ENCODE measurements at places on chromosomes 5 and 9.

GRCh38 chr5:39742916-39743315 is 318.1 kb upstream of the DAB2 start:
- no peak for DNase-seq

DNA sequence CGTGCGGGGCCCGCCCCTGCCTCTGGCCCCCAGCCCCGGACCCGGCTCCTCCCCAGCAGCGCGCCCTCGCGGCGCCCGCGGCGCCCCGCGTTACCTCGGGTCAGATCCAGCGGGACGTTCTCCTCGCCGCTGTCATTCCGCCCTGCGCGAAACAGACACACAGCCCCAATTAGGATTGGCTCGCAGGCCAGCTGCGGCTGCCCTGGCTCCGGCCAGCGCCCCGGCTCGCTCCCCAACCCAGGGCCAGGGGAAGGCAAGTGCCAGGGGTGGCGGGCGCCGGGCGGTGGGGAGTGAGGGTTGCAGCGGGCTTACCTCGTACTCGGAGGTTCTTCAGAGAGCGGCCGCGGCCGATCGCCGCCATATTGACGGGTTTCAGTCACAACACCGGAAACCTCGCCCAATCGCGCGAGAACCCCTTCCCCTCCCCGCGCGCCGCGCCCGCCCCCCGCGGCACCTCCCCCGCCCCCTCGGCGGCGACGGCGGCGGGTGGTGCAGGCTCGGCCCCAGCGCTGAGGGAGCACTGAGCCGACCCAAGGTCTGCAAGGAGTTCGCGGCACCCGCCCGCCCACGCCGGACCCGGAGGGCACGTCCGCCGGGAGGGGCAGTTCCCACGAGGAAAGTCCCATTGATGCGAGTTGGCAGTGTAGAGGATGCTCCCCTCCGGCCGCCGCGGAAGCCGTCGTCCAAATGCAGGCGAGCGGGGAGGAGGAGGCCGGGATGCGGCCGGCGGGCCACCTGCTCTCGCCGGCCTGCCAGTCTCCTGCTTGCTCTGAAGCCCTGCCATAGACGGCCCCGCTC is at the start of gene RICTOR:
TSS of gene RICTOR (minus strand) at position 383 of the 798 bp plus-strand sequence. CDS start at position 361, 22 bp downstream.
- DNase-seq, result peak; percentile 88

DNA sequence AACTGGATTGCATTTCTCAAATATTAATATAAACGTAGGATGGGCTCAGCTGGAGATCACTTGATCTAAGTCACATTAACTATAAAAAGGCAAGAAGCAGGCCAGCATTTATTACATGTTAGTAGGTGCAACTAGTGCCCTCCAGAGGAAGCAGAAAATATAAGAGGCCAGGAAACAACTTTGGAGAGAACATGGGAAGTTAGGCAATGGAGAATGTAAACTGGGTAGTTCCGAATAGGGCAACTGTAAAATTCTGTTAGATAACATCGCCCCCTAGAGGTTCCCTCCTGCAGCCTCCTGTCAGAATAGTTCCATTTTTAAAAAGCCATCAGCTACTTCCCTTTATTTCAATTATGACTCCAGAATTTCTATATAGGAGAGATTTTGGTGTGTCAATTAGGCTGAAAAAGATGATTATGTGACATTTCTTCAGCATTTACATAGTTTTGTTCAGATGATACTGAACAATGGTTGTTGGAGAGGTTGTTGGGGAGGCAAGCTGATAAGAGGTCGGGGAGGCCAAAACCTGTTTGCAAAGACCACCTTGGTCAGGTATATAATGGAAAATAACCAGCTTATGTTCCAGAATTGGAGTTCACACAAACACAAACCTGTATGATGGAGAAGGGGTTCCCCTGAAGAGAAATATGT is 22.4 kb downstream of the CCL28 start:
- peak; percentile 2 for DNase-seq

GRCh38 chr9:75063556-75064305 is 24.2 kb downstream of the NMRK1 start:
- DNase-seq, result no peak

DNA sequence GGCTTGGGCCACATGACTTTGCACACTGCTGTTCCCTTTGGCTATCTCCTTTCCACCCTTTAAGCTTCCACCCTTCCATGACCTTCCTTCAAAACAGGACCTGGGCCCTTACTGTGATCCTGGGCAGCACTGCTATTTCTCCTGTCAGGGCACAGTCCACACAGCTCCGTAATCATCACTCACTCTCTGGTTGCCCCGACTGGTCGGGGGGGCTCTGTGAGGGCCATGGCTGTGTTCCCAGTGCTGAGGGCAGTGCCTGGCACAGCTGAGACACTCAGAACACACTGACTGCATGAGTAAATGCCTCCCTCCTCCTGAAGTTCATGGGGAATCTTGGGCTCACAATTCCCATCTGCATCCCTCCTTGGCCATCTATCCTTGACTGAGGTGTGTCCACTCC is 12.2 kb downstream of the TRAF1 start:
- peak; percentile 75 for DNase-seq

DNA sequence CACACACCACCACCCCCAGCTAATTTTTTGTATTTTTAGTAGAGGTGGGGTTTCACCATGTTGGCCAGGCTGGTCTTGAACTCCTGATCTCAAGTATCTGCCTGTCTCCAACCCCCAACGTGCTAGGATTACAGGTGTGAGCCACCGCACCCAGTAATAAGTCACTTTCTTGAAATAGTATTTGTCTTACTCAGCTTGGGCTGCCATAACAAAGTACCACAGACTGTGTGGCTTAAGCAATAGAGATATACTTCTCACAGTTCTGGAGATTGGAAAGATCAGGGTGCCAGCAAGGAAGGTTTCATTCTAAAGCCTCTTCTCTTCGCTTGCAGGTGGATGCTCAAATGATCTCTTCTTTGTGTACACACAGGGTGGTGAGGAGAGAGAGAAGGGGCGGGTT is 99.8 kb downstream of the ARRDC3 start:
- no peak for DNase-seq

DNA sequence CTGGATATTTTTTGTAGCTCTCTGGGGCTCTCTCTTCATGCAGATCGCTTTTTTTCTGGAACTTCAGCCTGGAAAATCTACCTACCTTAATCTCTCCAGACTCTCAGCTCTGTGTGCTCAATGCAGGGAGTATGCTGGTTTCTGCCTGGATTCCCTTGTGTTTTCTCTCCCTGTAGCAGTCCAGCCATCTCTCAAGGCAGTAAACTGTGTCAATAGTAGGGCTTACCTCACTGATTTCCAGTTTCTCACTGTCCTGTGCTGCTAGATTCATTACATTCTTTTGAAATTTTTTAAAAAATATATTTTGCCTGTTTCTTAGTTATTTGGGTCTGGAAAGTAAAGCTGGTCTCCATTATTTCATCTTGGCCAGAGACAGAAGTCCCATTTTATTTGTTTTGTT is 951.4 kb downstream of the NR2F1-AS1 start:
- DNase-seq, result no peak

DNA sequence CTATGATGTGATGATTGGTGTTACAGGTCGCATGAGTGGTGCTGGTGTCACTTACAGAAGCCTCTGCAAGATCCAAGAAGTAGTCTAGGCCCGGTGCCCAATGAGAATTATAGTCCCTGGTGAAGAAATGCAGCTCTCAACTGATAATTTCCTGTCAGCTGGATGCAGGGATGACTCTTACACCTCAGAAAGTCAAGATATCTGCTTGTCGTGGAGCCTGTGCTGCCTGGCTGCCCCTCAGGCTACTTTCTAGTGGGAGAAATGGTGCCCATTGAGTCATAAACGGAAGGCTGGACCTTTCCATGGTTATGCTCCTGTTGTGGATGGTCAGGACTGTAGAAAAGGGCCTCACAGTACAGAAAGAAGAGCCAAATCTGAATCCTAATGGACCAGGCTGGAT is 46.8 kb upstream of the NXNL2 start:
- DNase-seq, result no peak

- no peak for DNase-seq
These were observed 551.6 kb downstream of the PRDM9 start for GRCh38 chr5:24059006-24059405.

DNA sequence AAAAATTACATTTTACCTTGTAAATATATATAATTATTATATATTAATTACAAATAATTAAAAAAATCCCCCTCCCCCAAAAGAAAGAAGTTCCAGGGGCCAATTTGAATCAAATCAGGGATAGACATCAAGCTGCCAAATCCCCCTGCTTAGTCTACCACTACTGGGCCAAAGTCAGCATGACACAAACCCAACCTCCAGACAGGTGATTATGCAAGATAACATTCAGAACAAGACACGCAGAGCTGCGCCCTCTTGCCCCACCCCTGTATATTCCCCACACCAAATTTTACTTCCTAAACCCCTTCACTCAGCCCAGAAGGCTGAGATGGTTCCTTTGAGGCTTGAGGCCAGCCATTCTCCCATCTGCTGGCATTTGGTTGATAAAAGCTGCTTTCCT is 2059.1 kb upstream of the CDH6 start:
- DNase-seq, result no peak

DNA sequence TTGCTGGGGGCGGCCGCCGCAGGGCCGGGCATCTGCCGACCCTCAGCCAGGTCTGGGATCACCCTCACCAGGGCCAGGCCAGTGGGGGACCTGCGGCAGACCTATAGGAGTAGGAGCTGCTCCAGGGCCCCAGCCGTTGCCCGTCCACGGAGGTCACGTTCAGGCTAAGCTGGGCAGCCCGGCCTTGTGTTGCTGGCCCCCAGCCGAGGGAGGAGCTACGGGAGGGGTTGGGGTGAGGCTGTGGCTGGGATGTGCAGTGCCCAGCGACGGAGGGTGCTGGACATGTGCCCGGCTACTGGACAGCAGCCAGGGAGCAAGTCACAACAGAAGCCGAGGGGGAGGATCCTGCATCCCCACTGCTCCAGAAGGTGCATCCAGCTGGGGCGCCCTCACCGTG is 39.6 kb upstream of the SLC6A19 start:
- DNase-seq, result peak; percentile 67

DNA sequence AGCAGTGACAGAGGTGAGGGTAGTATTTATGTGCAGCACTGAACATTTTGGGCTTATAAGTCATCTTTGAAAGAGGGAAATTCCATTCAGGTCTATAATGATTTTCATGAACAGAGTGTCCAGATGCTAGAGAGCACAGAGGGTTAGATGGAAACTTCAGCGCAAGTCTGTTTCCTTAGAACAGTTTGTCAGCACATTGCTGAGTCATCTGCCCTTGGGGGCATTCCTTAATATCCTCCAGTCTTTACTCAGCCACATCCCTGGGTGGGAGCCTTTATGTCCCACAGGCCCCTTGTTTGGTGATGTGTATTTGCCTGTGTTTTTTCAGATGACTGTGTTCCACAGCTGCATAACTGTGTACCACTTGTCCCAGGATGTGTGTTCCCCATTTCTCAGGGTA is 138.5 kb upstream of the S1PR3 start:
- DNase-seq, result no peak

Data from occipital lobe (tissue), 3 donors.